ENCODE measurements at places on chromosomes 2 and 18. TPM values are rescaled to one million over a fixed set of nuclear protein-coding genes. Genes with fewer than 3 reads are reported as not detected.

Gene RIT2
- total RNA-seq = not detected

Gene ARHGEF4
- 11.5 TPM for total RNA-seq

Gene SERPINB12
- total RNA-seq = not detected

Gene CAVIN2
- 19.3 TPM for total RNA-seq

Gene NOSTRIN
- total RNA-seq = 8.4 TPM

Gene GPATCH11
- total RNA-seq = 3.7 TPM

Gene DQX1
- total RNA-seq = not detected

Gene UPP2
- not detected for total RNA-seq

Gene MYL12B
- total RNA-seq = 178 TPM

Gene HAAO
- 4.2 TPM for total RNA-seq

Gene UGT1A8
- total RNA-seq = not detected

Gene HOXD9
- 5.7 TPM for total RNA-seq

Gene EPC2
- 20.9 TPM for total RNA-seq

Gene CCDC74A
- 1.0 TPM for total RNA-seq

Gene SCYGR4
- total RNA-seq = not detected

Gene SLC35G4
- total RNA-seq = not detected

Gene HOXD11
- total RNA-seq = not detected

Gene RGPD4
- not detected for total RNA-seq

Gene CARF
- 14.6 TPM for total RNA-seq

Gene ATP5F1A
- total RNA-seq = 584 TPM

Gene PCARE
- total RNA-seq = under 0.01 TPM
